ENCODE measurements at places on chromosomes 3 and 15. TPM values are rescaled to one million over a fixed set of nuclear protein-coding genes. Genes with fewer than 3 reads are reported as not detected.

The PLEKHO2 gene
- 38.1 TPM for total RNA-seq

The PIK3CA gene
- total RNA-seq: 32.6 TPM

The PTPRG gene
- 0.22 TPM for total RNA-seq

DNA sequence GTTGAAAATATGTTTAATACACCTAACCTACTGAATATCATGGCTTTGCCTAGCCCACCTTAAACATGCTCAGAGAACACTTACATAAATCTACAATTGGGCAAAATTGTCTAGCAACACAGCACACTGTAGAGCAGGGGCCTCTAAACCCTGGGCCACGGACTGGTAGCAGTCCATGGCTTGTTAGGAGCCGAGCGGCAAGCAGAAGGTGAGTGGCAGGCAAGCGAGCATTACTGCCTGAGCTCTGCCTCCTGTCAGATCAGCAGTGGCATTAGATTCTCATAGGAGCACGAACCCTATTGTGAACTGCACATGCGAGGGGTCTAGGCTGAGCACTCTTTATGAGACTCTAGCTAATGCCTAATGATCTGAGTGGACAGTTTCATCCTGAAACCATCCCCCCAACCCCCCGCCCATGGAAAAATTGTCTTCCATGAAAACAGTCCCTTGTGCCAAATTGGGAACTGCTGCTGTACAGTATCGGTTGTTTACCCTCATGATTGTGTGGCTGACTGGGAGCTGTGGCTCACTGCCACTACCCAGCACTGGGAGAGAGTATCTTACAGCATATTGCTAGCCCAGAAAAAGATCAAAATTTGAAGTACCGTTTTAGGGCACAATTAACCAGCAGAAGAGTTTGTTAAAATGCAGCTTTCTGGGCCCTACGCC, 26.1 kb downstream of the CMSS1 start:
- H3K4me1 ChIP-seq: peaks cover 21% of the 10 kb centered on the region
- no peak overlapping the region for H3K27ac ChIP-seq
- no peak overlapping the region for H3K4me3 ChIP-seq
- DNase-seq: no peak
- no peaks in the 10 kb centered on the region for H3K27me3 ChIP-seq

- H3K36me3 ChIP-seq: no peaks in the 10 kb centered on the region
- DNase-seq: no peak
- H3K4me3 ChIP-seq: no peak overlapping the region
- H3K27ac ChIP-seq: no peak overlapping the region
- H3K27me3 ChIP-seq: peaks cover 30% of the 10 kb centered on the region
Measured at GRCh38 chr3:15151166-15151565, 52.2 kb upstream of the RBSN start.

DNA sequence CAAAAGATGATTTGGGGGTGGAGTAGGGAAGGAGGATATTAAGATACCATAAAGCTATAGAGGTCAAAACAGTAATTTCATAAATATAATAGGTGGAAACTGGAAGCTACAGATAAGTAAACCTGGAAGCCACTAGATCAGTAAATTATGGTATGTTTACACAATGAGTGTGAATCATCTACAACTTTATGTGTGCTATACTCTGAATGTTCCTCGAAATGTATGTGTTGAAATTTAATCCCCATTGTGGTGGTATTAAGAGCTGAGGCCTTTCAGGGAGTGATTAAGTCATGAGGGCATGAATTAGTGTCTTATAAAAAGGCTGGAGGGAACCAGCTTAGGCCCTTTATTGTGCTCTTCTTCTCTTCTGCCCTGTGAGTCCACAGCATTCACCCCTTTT, 25.2 kb downstream of the EOMES start:
- no peaks in the 10 kb centered on the region for H3K36me3 ChIP-seq
- peaks cover 11% of the 10 kb centered on the region for H3K4me1 ChIP-seq
- DNase-seq: no peak
- peaks cover 5% of the 10 kb centered on the region for H3K27me3 ChIP-seq
- no peak overlapping the region for H3K4me3 ChIP-seq

DNA sequence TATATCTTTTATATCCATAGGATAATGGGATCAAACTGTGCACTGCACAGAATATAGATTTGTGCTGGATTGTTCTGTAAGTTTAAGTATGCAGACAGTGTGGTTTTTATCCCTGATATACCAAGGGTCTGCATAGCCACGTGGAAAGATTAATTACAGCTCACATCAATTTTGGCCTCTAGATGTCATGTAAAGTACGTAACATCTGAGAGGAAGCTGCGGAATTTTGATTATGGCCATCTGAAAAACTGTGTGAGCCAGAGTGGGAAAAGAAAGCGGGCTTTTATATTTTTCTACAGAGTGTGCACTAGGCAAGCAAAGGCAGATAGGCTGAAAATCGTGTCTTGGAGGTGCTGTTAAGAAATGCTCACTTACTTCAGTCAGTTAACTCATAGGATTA, 562.7 kb downstream of the GBE1 start:
- no peak overlapping the region for H3K4me3 ChIP-seq
- H3K4me1 ChIP-seq: no peaks in the 10 kb centered on the region
- no peak for DNase-seq
- no peaks in the 10 kb centered on the region for H3K27me3 ChIP-seq
